IPS-NIHi11 (cell line): ENCODE measurements at places on chromosomes 7 and 10.

GRCh38 chr10:132451506-132452215 lies 54.7 kb downstream of the PWWP2B start:
- DNase-seq: no peak

GRCh38 chr7:159136846-159137245 lies 7.8 kb downstream of the VIPR2 start:
- no peak for DNase-seq

DNA sequence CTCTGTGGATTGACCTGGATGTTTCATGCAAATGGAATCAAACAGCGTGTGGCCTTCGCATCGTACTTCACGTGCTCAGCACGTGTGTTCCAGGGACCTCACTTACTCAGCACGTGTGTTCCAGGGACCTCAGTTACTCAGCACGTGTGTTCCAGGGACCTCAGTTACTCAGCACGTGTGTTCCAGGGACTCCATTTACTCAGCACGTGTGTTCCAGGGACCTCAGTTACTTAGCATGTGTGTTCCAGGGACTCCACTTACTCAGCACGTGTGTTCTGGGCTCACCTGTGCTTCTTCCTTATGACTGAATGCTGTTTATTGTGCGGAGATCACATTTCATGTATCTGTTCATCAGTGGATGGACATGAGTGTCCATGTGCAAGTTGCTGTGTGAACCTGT lies 22.0 kb downstream of the INPP5A start:
- no peak for DNase-seq

DNA sequence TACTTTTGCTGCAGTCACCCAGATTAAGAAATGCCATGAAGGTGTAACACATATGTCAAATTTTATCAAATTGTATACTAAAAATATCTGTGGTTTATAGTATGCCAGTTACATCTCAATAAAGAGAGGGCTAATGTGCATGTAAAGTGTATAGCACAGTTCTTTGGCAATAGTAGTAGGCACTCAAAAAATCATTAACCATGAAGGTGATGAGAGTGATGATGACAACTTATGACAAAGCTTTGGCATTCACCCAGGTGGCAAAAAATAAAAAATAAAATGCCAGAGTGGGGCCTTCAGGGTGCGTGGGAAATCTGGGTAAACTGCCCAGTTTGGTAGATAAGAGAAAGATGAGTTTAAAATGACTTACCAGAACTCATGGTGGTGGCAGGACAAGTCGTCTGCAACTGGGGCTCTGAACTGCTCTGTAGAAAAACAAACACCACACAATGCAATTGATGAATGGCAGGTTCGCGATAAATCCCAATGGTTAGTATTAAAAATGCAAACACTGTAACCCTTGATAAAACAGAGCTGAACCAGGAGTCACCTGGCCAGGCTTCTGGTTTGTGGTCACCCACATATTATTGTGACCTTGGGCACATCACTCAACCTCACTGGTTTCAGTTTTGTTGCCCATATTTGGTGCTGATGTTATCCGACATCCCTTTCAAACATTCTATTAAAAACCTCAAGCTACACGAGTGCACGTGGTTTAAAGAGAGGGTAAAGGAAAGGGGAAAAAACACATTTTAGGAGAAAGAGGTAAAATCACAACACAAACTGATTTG lies 120.2 kb downstream of the SORBS1 start:
- no peak for DNase-seq

DNA sequence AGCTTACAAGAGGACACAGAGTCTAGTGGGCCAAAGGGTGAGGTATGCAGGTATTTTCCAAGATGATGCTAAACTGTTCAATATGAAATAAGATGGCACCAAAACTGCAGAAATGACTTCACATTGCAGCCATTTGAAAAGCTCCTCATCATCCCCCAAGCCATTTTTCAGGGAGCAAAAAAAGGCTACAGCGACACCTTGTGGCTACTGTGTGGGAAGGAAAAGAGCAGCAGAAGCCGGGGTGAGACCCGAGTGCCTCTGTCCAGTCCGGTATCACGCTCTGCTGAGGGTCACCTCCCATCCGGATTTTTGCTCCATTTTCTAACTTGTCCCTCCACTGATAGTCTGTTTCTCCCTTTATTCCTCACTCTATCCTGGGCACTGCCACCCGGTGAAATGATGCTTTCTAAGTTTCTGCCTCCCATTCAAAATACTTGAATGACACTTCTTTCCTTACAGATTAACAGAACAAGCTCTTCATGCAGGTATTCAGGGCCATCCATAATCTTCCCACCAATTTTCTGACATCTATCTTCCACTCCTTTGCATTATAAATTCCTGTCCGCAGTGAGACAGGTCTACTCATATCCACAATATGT lies 220.2 kb downstream of the DGKI start:
- DNase-seq: peak; percentile 86

DNA sequence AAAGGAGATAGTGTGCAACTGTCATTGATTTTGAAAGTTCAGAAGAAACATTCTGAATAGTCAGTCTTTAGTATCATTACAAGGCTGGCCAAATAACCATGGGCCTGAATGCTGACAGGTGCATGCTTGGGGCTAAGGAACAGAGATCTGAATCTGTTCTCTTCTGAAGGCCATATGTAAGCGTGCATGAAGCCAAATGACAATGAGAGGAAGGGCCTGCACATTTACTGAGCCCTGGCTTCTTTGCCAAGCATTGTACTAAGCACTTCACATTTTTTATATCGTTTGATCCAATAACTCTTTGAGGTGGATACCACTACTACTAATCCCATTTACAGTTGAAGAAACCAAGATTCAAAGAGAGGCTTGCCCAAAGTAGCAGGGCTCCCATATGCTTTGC lies 22.5 kb upstream of the TIAL1 start:
- no peak for DNase-seq

GRCh38 chr10:95277201-95277570 lies 13.6 kb downstream of the PDLIM1 start:
- no peak for DNase-seq

GRCh38 chr7:126635545-126635944 lies 617.2 kb downstream of the GRM8 start:
- peak; percentile 19 for DNase-seq
